ENCODE measurements at places on chromosomes 12 and 14. TPM values are rescaled to one million over a fixed set of nuclear protein-coding genes. Genes with fewer than 3 reads are reported as not detected.

DNA sequence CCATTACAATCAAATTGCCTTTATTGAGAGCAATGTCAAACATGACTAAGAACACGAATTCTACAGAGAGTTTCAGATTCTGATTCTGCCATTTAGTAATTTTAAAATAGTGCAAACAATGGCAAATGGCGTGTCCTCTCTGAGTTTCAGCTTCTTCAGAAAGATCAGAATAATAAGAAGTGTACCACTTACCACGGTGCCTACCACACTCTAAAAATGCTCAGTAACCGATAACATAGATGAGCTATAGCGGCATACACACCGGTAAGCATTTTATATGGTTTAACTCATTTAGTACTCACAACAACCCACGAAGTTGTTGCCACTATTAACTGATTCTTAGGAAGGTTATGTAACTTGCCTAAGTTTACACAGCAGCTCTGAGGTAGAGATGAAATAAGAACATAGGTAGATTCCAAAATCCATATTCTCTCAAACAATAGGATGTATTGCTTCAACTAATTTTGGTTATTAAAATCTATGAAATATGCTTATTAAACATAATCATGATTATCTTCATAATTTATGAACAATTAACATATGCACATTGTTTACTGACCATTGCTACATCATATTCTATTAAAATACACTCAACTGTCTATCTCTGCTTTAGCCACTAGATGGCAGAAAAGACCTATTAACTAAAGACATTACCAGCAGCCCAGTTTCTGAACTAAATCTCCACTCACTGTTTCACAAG lies 38.3 kb downstream of the SLC6A15 start:
- no peak for DNase-seq

DNA sequence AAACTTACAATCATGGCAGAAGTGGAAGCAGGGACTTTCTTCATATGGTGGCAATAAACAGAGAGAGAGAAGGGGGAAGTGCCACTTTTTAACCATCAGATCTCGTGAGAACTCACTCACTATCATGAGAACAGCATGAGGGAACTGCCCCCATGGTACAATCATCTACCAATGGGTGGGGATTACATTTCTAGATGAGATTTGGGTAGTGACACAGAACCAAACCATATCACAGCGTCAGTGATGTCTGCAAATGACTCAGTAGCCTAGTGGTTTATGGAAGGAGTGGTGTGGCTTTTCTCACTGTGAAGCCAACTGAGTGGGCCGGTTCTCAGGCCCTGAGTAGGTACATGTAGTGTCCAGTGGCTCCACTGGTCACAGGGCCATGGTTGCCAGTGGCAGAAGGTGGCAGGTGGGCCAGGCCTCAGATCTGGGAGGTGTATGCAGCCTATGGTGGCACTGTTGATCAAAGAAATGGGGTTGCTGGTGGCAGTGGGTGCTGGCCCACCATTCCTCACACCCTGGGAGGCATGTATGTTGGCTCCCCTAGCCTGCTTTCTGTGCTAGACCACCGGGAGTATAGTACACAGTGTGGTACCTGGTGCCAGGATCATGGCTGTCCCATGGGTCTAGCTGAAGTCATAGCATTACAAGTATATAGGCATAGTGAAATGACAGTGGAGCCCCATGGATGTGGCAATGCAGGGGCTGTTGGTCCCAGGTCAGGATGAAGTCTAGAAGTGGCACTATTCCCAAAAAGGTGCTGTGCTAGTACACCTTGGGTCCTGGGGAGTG lies 191.9 kb downstream of the NUBPL start:
- DNase-seq: no peak

DNA sequence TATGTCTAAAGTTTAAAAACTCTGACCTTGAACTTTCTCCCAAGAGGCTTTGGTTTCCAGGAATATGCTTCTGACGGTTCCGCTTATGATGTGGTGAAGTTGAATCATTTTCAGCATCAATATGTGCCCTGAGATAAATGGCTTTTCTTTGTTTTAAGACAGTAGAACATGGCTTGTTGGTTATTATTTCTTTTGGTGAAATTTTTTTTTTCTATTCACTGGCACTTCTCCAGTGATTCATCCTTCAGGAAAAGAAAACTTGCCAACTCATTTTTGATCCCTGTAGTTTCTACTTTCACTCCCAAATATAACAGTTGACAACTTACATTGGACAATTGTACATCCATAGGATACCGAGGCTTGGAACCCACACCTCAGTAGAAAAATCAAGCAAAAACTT lies 1301.2 kb upstream of the FLRT2 start:
- no peak for DNase-seq

DNA sequence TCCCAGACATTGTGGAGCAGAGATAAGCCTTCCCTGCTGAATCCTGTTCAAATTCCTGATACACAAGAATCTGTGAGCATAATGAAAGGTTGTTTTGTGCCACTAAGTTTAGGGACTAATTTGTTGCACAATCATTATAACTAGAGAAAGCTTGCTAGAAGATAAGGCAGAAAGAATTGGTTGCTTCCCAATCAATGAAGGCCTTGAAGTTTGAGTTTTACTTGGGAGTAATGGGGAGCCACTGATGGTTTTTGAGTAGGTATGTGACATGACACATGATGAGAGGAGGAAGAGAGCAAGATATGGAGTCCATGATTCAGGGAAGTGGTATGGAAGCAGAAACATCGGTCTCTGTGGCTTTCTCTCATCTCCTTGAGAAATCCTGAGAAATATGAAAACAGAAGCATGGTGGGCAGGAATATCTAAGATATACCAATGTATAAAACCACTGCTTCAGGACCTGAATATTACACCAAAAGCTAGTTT lies 13.3 kb upstream of the TCP11L2 start:
- DNase-seq: no peak

DNA sequence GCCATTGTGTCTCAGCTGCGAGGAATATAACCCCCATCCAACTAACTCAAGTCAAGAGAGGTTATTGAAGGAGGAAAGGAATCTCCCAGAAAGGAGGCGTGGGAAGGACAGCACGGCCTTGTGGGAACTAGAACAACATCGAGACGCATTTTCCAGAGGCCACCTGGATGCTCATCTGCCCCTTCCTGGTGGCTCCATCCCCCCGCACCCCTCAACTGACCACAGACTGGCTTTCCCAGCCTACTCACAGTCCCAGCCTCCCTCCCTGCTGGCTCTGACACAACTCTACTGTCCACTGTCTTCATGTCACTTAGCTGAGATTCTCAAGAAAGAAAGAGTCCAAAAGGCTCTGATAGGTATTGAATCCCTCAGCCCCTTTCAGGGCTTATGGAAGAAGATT lies 66.0 kb upstream of the CLMN start:
- no peak for DNase-seq

DNA sequence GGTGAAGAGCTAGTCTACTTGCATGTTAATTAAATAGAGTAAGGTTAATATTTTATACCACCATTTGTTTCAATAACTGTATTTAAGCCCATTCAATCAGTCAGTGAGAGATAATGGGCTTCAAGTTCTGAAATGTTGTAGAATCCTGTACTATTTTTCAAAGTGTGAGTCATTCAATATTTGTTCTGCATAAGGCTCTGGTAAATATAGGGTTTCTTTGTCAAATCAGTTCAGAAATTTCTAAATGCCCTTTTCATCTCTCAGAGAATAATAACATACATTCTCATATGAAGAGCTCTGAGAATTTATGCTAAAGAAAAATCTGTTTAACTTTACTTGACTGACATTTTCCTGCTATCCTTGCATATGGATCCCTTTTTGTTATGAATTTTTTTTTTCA lies 493.3 kb downstream of the TMTC2 start:
- no peak for DNase-seq

GRCh38 chr14:60863249-60863648 lies 117.6 kb downstream of the TRMT5 start:
- no peak for DNase-seq

DNA sequence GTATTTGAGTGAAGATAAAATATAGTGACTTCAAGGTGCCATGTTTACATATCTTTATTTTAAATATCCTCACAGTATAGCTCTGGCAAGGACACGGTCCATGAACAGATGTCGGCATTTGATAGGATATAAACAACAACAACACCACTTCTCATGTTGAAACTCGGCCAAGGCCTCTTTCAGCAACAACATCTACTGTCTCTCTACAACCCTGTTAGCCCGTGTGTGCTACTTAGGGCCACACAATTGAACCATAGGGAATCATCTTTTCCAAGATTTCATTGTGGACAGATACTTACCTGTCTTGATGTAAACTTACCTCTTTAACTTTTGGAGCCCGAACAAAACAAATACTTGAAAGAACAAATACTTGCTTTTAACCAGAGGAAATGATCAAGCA lies 168.7 kb upstream of the SSTR1 start:
- DNase-seq: no peak

DNA sequence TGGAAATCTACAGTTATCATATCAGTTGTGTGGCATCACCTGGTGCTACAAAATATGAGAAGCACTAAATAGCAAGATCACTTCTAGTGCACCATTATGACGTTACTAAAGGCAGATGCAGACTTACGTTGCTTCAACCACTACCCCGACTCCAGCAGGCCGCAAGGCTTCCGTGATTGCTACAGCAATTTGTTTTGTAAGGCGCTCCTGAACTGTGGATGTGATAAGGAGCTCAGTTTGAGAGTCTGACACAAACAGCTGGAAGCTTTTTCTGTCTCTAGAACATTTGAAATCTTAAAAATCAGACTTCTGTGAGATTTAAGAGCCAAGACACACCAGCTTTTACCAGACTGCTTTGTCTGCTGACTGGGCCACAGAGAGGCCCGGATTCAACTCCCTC lies 57.0 kb downstream of the GCH1 start:
- no peak for DNase-seq

DNA sequence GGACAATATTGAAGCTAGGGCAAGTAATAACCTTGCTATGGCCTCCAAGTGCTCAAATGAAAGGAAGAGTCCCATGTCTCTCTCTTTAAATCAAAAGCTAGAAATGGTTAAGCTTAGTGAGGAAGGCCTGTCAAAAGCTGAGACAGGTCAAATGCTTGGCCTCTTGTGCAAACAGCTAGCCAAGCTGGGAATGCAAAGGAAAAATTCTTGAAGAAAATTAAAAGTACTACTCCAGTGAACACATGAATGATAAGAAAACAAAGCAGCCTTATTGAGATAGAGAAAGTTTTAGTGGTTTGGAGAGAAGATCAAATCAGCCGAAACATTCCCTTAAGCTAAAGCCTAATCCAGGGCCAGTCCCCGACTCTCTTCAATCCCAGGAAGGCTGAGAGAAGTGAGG lies 84.1 kb upstream of the PLEKHA5 start:
- DNase-seq: no peak

GRCh38 chr12:129069886-129070285 lies 216.6 kb downstream of the GLT1D1 start:
- DNase-seq: no peak

- no peak for DNase-seq
These were observed 16.6 kb downstream of the FBXW8 start for GRCh38 chr12:116927244-116927940.

The PTPRQ gene
- 15.0 TPM for polyA plus RNA-seq

The KLRC2 gene
- not detected for polyA plus RNA-seq

The FAM161B gene
- 14.1 TPM for polyA plus RNA-seq

The GARIN6 gene
- polyA plus RNA-seq: 0.07 TPM

The MTA1 gene
- 101 TPM for polyA plus RNA-seq

The ADCY4 gene
- polyA plus RNA-seq: 19.9 TPM

The IGFBP6 gene
- polyA plus RNA-seq: 11.2 TPM

The CD69 gene
- 1.2 TPM for polyA plus RNA-seq

The RAB3IP gene
- polyA plus RNA-seq: 79.8 TPM

The TAOK3 gene
- polyA plus RNA-seq: 38.9 TPM

The SSPN gene
- 10.7 TPM for polyA plus RNA-seq

The ALDH1L2 gene
- 0.72 TPM for polyA plus RNA-seq
